ENCODE measurements at places on chromosomes 13 and 19.

DNA sequence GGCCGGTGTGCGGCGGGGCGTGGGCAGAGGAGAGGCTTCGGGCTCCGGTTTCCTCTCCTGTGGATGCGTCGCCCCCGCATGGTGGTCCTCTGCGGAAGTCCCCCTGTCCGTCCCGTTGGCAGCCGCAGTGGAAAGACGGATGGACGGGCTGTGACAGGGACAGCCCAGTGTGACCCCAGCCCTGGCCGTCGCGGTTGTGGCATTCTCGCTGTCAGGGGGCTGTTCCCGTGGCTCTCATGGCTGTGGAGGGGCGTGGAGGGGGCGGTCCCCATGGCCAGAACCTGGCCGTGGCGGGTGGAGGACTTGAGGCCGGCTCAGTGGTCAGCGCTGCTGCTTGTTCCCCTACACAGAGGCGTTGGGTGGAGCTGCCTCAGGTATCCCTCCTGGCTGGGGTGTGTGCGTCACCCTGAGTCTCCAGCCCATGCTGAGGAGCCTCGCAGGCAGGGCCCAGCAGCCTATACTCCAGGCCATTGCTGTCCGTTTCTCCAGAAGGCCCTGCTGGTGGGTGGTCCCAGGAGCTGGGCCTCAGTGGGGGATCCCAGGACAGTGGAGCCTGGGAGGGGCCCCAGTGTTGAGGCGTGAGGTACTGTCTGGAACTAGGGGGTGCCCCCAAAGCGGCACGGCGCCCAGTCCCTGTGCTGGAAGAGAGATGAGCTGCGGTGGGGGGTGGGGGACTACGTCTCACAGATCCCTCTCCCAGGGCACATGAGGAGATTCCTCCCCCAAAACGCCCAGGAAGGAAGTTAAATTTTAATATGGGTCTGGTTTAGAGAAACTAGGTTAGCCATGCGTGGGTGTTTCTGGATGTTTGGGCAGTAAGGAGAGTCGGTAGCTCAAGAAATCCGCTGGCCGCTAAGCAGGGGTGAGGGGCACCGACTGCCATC lies 20.3 kb downstream of the CSNK1G2 start:
- DNase-seq: no peak

DNA sequence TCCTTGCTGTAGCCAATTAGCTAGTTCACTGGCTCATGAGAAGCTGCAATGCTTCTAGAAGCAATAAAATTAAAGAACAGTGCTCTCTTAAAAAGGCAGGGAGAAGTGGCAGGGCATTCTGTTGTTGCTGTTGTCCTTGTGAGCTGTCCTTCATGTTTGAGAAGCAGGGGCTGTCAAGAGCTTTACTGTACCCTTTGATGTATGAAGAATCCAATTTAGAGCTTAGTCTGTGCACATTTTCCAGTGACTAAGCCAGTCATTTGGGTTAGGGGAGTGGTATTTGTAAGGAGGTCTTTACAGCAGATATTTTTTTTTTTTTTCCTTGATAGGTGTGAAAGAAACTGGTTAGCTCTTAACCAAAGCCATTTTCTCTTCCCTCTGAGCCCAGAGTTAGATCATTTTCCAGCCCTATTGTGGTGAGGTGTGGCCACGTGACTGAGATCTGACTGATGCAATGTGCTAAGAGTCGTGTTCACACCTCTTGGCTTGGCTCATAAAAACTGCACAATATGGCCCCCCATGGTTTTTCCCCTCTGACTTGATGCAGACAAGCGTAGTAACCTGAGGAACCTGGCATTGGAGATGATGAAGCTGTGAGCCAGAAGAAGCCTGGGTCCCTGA lies 309.6 kb upstream of the TMTC4 start:
- DNase-seq: no peak

DNA sequence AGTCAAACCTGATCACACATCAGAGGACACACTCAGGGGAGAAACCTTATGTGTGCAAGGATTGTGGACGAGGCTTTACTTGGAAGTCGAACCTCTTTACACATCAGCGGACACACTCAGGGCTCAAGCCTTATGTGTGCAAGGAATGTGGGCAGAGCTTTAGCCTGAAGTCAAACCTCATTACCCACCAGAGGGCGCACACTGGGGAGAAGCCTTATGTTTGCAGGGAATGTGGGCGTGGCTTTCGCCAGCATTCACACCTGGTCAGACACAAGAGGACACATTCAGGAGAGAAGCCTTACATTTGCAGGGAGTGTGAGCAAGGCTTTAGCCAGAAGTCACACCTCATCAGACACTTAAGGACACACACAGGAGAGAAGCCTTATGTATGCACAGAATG lies 8.2 kb upstream of the ZNF527 start:
- no peak for DNase-seq

GRCh38 chr19:50460161-50460765 lies 16.0 kb upstream of the EMC10 start:
- DNase-seq: peak; percentile 83

GRCh38 chr13:51828730-51829567 lies 16.0 kb downstream of the TMEM272 start:
- DNase-seq: no peak

DNA sequence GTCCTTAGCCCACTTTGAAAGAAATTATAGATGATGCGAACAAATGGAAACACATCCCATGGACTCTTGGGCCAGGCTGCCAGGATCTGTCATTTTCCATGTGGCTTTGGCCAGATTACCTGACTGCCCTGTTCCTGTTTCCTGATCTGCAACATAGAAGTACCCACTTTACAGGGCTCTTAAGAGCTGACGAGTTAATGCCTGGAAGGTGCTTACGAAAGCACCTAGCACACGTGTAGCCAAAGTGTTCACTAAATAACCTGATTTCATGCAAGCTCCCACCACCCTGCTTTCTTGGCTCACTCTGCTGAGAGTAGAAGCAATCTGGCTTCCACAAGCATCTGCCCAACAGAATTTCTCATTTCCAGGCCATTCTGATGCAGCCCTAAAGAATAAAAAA lies 575.2 kb downstream of the MYO16 start:
- no peak for DNase-seq

GRCh38 chr13:49354719-49355118 lies 89.1 kb downstream of the CAB39L start:
- DNase-seq: no peak

- no peak for DNase-seq
These were observed 9.4 kb upstream of the LRRC63 start for GRCh38 chr13:46202188-46202795.

- DNase-seq: no peak
These were observed 51.3 kb downstream of the MBNL2 start for GRCh38 chr13:97273341-97273831.

DNA sequence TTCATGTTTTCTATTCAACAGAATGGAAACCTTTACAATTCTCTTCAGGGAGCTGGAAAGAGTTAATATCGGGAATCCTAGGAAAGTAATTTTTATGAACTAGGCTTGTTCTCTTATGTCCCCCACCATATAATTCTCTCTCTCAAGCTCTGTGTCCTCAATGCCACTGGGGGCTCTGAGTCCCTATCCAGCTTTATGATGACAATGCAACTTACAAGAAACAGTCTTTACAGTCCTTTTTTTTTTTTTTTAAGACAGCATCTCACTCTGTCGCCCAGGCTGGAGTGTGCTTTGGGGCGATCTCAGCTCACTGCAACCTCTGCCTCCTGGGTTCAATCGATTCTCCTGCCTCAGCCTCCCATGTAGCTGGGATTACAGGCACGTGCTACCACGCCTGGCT lies 31.2 kb upstream of the TM9SF2 start:
- no peak for DNase-seq

DNA sequence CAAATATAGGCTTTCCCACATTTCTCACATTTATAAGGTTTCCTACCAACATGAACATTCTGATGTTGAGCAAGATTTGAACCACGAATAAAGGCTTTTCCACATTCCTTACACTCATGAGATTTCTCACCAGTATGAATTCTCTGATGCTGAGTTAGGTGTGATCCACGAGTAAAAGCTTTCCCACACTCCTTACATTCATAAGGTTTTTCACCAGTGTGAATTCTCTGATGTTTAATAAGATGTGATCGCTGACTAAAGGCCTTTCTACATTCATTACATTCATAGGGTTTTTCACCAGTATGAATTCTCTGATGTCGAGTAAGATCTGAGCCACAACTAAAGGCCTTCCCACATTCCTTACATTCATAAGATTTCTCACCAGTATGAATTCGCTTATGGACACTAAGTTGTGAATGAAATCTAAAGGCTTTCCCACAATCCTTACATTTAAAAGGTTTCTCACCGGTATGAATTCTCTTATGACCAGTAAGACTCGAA lies 19.0 kb downstream of the ZNF790 start:
- DNase-seq: no peak

- DNase-seq: no peak
These were observed 49.7 kb upstream of the EHD2 start for GRCh38 chr19:47663435-47663910.

GRCh38 chr13:25928941-25929505 lies 122.8 kb downstream of the SHISA2 start:
- DNase-seq: no peak

- DNase-seq: no peak
These were observed 5.4 kb upstream of the OLFM4 start for GRCh38 chr13:53023246-53023645.

DNA sequence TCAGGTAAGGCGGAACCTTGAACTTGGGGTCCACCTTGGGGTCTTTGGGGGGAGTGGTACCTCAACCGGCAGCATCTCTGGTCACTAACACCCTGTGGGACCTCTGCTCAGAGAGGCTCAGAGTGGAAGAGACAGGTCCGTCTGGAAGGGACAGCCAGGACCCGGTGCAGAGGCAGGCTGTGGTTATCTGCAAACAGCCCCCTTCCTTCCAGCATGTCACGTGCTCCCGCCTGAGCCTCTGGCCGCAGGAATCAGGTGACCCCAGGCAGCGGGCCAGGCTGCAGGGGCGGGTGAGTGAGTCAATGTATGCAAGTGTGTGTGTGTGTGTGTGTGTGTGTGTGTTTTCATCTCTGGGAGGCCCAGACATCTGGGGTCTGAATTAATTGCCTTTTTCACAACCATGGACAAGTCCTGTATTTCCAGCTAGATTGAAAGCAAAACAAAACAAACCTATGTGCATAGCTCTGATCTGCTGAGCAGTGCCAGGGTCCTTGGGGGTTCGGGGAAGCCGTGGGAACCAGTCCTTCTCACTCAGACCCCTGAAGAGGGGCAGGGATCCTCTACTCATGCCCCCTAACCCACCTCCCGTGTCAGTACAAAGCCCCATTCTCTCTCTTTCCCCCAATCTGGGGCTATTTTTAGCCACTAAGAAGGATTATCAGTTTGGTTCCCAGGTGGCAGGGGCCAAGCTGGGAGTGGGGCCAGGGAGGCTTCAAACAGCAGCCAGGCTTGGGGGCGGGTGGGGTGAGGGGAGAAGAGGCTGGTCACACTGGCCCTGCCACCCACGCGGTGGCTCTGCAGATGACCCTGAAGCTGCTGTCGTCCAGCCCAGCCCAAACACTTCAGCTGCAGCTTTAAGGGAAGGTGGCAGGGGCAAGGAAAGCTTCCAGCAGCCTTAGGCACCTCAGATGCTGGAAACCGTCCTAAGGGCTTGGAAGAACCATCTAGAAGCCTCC lies 31.4 kb downstream of the CERS4 start:
- peak; percentile 56 for DNase-seq

GRCh38 chr19:50896591-50897190 lies 14.5 kb downstream of the KLK4 start:
- peak; percentile 96 for DNase-seq

DNA sequence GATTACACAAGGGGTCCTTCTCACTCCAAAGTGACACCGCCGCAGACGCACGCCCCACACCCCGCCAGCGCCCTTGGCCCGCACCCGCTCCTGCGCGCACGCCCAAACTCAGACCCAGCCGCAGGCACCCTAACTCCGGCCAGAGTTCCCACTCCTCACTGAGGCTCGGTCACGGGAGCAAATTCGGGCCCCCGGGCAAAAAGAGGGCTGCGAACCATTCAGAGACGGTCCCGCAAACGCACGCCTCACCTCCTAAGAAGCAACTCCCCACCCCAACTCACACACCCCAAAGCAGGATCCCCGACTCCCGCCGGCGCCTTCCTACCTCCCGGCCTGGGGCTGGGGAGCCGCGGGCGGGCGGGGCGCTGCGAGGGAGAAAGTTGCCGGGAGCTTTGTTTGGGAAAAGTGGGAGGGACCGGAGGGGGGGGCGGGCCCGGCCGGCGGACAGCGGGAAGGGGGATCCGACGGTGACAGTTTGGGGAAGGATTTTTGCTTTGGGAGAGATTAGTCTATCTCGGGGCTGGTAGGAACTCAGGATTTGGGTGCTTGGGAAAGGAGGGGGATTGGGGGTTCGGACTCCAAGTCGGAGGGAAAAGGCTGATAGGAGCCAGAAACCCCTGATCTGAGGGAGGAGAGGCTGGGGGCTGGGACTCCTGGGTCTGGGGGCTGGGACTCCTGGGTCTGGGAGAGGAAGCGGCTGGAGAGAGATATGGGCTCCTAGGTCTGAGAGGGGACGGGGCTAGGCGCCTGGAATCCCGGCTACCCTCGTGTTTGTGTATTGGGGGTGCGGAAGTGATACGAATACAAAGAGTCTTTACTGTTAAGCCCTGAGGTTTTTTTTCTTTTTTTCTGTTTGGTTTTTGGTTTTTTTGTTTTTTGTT lies at the start of gene TEAD2:
Gene TEAD2 (minus strand): TSS at position 369 of the 881 bp plus-strand sequence. CDS start 2,341 bp downstream, outside the sequence.
- no peak for DNase-seq

DNA sequence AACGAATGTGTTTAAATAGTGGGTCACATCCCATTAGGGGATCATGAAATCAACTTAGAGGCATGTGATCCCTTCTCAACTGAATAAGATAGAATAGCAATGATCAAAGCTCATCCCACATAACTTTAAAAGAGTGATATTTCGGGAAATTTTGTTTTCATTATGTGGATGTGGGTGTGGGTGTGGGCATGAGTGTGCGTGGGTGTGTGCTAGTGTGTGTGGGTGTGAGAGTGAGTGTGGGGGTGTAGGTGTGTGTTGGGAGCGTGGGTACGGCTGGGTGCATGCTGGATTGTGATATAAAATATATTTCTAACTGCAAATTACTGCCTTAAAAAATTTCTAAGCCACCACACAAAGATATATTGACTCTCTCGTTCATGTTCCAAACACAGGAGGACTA lies 15.9 kb downstream of the RXFP2 start:
- no peak for DNase-seq

- no peak for DNase-seq
These were observed 6.2 kb upstream of the PTBP1 start for GRCh38 chr19:791007-791566.

- DNase-seq: no peak
These were observed 675.8 kb upstream of the SLITRK6 start for GRCh38 chr13:86474971-86475370.

- no peak for DNase-seq
These were observed 575.1 kb downstream of the SLITRK5 start for GRCh38 chr13:88246239-88246638.

- DNase-seq: no peak
These were observed 858 bp upstream of the PPP6R1 start for GRCh38 chr19:55259540-55260210.

GRCh38 chr19:48363500-48363809 lies 285 bp downstream of the TMEM143 start:
- no peak for DNase-seq

- no peak for DNase-seq
These were observed 409.3 kb downstream of the DIAPH3 start for GRCh38 chr13:59754411-59754810.

GRCh38 chr19:48858984-48859710 lies 9.3 kb downstream of the PLEKHA4 start:
- DNase-seq: no peak
